Inflammatory macrophage treated with lipopolysaccharide for 1 hour (primary cell): ENCODE measurements at places on chromosomes 4 and X.

- peak; percentile 66 for DNase-seq
Observed at GRCh38 chr4:124322234-124323065, 390.1 kb downstream of the ANKRD50 start.

- DNase-seq = no peak
Observed at GRCh38 chr4:101175896-101176676, 171.2 kb downstream of the PPP3CA start.

DNA sequence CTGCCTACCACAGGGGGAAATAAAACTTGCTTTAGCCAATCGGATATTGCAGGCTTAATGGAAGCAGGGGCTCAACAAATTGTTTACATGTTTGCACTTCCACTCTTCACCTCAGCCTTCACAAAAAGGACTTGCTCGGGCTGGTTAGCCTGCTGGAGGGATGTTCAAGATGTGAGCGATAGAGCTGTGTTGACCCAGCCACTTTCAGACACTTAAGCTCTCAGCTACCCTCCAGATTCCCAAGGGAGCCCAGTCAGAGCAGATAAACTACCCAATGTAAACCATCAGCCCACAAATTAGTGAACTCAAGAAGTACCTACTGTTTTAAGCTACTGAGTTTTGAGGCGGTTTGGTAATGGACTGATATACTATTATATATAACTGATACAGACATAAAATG, 508.4 kb upstream of the FTHL17 start:
- DNase-seq = no peak

DNA sequence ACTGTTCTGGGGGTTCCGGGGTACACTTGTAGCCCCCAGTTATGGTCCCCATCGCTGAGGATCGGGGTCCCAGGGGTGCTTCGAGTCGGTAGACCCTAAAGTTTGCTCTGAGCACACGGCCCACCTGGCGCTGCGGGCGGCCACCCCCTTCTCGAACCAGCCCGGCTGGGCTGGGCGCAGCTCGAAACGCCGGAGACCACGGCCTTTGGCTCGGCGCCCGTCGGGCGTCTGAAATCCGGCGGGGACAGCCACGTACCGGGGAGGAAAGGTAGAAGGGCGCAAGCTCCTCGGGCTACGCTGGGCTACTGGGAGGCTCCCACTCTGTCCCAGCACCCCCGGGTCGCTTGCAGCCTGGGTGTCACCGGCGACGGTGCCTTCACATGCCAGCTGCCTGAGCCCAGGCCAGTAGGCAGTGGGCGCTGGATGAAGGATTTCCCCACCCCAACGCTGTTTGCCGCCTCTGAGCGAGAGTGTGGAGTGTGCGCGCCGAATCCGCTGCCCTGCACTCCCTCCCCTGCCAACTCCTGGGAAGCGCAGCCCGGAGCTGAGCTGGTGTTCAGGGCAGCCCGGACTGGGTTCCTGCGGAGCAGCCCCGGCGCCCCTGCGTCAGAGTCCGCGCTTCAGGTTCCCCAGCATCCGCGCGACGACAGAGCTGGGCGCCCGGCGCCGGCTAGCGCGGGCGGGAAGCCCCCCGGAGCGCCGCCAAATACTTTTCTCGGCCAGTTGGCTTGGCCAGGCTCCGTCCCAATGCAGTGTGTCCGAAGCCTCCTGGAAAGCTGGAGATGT, 637 bp downstream of the MAMLD1 start:
- peak; percentile 42 for DNase-seq

DNA sequence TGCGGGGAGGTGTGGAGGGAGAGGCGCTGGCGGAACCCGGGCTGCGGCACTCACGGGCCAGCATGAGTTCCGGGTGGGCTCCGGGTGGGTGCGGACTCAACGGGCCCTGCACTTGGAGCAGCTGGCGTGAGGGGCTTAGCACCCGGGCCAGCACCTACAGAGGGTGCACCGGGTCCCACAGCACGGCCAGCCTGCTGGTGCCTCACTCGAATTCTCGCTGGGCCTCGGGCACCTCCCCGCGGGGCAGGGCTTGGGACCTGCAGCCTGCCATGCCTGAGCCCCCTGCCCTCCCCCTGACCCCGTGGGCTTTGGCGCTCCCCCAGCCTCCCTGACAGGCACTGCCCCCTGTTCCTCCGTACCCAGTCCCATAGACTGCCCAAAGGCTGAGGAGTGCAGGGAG, 10.8 kb upstream of the CAMK2D start:
- DNase-seq = no peak

DNA sequence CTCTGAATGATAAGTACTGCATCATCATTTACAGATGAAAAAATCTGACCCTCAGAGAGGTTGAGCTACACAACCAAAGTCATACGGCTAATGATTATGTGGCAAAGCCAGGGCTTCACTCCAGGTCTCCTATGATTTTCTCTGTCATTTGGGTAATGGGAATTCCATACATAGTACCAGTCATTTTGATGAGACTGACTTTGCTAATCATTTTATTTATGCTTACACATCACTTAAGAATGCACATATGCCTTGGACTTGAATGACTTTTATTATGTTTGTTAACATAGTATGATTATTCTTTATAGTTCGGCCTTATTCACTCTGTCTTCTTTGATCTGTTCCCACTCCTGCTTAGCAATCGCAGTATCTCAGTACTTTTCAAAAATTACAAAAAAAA, 255.1 kb upstream of the GPRIN3 start:
- DNase-seq = no peak

DNA sequence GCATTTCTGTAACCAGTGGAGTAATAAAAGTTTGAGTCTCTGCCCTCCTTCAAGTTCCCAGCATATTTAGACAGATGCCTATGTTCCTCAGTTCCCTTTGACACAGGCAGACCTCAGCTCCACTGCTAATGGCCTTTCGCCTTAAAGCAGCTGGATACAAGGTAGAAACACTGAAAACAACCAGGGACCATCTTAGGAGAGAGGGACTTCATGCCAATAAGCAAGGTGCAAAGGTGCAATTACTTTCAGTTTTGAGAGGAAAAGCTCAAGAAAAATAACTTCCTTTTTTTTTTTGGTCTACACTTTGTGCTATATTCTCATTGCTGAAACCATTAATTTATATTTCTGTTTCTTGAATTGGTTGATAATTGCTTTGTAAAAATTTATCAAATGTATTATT, 781.9 kb upstream of the GALNTL6 start:
- DNase-seq = no peak

DNA sequence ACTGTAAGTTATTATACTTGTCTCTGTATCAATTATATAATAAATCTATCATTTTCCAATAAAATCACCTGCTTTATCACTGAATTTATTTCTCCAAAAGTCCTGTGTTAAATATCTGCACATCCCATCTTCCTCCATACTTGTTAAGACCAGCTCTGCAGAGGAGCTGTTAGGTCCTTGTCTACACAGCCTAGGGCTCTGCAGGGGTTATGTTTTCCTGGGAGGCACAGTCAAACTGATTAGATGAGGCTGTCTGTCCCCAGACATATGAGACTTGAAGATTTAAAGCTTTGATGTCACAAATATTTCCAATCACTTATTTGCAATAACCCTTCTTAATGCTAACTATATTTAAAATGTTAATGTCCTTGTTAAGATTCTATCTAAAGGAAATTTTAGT, 446.8 kb downstream of the TRAM1L1 start:
- DNase-seq = no peak

- DNase-seq = no peak
Observed at GRCh38 chrX:19070555-19070994, 51.7 kb downstream of the ADGRG2 start.

- no peak for DNase-seq
Observed at GRCh38 chr4:103150677-103151076, 47.5 kb downstream of the CENPE start.

DNA sequence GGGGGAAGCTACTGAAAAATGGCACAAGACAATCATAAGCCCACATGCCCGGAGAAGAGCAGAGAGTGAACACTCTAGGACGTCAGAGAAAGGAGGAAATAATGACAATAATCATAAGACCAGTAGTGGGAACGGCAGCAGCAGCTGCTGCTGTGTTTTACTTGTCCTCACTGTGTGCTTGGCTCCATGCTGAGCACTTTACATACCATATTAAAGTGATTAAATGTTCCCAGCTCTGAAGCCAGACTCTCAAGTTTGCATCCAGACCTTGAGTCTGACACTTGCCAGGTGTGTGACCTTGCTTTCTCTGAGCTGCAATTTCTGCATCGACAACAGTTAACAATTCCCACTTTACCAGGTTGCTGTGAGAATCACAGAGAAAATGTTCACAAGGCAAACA, 255.4 kb downstream of the SPANXN1 start:
- no peak for DNase-seq

DNA sequence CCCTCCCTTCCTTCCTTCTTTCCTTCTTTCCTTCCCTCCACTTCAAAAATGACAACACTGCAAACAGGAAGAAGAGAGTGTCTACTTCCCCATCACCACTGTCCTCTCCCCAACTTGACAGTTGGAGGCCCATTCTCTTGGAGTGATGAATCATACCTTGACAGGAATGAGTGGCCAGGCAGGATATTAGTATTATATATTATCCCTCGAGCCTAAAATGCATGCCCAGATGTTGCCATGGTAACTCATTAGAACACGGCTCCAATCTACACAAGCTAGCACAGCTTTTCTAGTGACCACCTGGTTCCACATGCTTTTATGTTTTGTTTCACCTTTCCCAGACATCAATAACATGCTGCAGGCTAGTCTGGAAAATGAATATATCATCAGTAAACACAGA, 71.3 kb upstream of the LHFPL1 start:
- DNase-seq = no peak

GRCh38 chrX:16892504-16893362, 22.6 kb upstream of the RBBP7 start:
- DNase-seq = peak; percentile 59

GRCh38 chrX:154596290-154596929, 11.5 kb downstream of the CTAG1A start:
- DNase-seq = no peak

DNA sequence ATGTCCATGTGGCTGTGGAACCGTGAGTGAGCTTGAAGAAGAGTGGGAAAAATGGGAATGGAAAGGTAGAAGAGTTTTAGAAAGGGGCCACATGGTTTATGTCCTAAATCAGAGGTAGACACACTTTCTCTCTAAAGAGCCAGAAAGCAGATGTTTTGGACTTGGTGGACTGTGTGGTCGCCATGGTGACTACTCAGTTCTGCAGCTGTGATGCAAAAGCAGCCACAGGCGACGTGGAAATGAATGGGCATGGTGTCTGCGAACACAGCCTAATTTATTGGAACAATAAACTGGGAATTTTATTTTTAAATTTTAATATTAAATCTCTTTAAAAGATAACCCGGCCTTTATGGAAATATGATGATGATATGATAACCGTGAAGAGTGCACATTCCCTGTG, 386.0 kb upstream of the FAT1 start:
- no peak for DNase-seq

DNA sequence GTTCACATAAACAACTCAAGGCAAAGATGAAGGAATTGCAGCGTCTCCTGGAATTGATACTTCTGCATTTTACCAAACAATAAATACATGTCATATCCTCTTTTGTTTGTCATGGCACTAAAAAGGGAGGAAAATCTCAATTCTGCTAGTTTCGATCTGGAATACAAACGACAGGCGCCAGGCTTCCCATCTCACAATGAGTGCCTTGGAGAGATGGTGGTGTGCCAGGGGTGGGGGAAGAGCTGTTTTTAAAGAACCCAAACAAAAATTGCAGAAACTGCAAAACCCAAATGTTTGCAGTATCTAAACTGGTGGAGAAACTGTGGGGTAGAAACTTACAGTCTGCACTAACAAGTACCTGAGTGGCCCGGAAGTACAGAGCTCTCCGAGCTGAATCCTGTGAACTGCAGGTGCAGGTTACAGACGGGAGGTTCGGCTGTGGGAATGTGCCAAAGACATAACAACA, 53.0 kb upstream of the KLF3 start:
- DNase-seq = peak; percentile 30
